ENCODE measurements at places on chromosomes 6 and 20.

GRCh38 chr6:46888031-46888430 is 33.7 kb downstream of the ADGRF5 start:
- DNase-seq, result no peak

GRCh38 chr20:49727894-49728885 is 14.5 kb upstream of the B4GALT5 start:
- no peak for DNase-seq

DNA sequence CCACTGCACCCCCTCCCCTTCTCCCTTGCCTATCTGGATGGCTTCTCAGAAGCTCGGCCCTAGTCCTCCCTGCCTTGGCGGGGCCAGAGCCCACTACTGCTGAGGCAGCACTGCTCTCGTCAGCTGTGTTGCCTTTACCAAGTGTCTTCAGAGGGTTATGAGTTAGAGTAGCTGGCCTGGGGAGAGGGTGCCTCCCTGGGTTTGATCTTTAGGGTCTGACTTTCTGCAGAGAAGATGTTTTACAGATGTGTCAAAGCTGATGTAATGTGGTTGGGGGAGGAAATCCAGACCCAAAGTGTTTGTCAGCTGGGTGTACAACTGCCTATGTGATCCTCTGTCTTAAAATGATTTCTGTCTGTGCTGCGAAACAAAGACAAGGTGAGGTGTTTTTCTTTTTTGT is 30.4 kb upstream of the PI16 start:
- no peak for DNase-seq

DNA sequence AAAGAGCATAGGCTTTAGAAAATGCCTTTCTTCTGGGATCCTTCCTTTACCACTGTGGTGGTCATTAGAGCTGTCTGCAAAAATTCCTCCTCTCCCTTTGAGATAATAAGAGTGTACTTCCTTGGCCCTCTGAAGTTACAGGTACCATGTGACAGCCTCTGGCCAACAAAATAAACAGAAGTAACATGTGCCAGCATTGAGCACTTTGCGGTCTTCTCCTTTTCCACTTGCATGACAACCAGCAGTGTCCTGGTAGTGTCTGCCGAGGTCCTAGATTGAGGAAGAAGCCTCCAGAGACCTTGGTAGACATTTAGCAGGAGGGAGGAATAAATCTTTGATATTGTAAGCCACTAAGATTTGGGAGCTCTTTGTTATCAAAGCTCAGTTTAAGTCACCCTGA is 87.5 kb upstream of the ARID1B start:
- no peak for DNase-seq

Data from stimulated activated CD4-positive, alpha-beta T cell treated with anti-CD3 and anti-CD28 coated beads, Interleukin-1b, Interleukin-23, amount 100 ng/mL, for 48 hours (primary cell).